ENCODE measurements at places on chromosomes 1 and 21.

GRCh38 chr1:154433161-154433764, 28.1 kb downstream of the IL6R start:
- no peak for DNase-seq

- DNase-seq: no peak
These were observed 777 bp upstream of the METTL25B start for GRCh38 chr1:156727492-156727891.

- DNase-seq: no peak
These were observed 4.8 kb upstream of the GNB1 start for GRCh38 chr1:1895456-1896336.

- no peak for DNase-seq
These were observed 415.7 kb upstream of the DAB1 start for GRCh38 chr1:57839526-57839925.

- peak; percentile 31 for DNase-seq
These were observed 13.3 kb downstream of the TRIM11 start for GRCh38 chr1:228393268-228393701.

Data from H4 (cell line).